ENCODE measurements at places on chromosomes 5 and 9. TPM values are rescaled to one million over a fixed set of nuclear protein-coding genes. Genes with fewer than 3 reads are reported as not detected.

GRCh38 chr5:109034306-109034705 lies 286.6 kb downstream of the FER start:
- no peaks in the 10 kb centered on the region for H3K27me3 ChIP-seq
- H3K27ac ChIP-seq = no peak overlapping the region
- no peak for DNase-seq
- no peaks in the 10 kb centered on the region for H3K4me1 ChIP-seq
- no peak overlapping the region for H3K4me3 ChIP-seq
- no peaks in the 10 kb centered on the region for H3K36me3 ChIP-seq

DNA sequence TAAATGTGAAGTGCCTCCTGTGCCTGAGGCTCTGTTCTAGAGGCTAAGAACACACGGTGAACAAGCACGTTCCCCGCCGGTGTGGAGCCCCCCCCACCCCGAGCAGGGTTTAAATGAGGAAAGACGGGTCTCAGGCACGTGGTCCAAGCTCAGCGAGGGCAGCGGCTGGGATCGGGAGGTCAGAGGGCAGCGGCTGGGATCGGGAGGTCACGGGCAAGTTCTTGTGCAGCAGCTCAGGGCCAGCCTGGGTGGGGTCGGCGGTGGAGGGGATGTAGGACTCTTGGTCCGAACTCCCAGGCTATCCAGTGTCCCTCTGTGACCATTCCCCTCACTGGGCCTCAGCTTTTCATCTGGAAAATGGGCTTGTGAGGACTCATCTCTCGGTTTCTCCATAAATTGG lies 2.7 kb upstream of the GBGT1 start:
- H3K27ac ChIP-seq = no peak overlapping the region
- H3K4me3 ChIP-seq = no peak overlapping the region
- H3K36me3 ChIP-seq = no peaks in the 10 kb centered on the region
- peaks cover 24% of the 10 kb centered on the region for H3K4me1 ChIP-seq
- peaks cover 3% of the 10 kb centered on the region for H3K27me3 ChIP-seq

- no peaks in the 10 kb centered on the region for H3K27me3 ChIP-seq
- no peak overlapping the region for H3K27ac ChIP-seq
- H3K4me1 ChIP-seq = no peaks in the 10 kb centered on the region
- no peaks in the 10 kb centered on the region for H3K36me3 ChIP-seq
Measured at GRCh38 chr5:50564558-50564957, 101.9 kb upstream of the PARP8 start.

DNA sequence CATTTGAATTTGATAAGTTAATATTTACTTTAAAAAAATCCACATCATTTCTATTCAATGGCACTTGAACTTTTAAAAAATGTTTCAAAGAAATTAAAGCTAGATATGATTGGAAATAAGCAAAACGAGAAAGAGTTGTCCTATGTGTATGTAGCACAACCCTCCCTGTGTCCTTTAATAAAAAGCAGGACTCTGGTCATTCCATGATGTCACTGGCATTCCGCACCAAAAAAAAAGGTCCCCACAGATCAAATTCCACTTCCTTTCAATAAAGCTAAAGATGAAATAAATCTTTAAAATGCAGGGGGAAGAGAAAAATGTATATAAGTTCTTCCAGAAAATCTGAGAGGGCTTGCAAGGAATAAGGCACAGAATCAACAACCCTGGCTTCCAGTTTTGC lies 103.8 kb downstream of the EFNA5 start:
- peaks cover 17% of the 10 kb centered on the region for H3K4me1 ChIP-seq
- no peaks in the 10 kb centered on the region for H3K36me3 ChIP-seq
- no peak overlapping the region for H3K4me3 ChIP-seq

DNA sequence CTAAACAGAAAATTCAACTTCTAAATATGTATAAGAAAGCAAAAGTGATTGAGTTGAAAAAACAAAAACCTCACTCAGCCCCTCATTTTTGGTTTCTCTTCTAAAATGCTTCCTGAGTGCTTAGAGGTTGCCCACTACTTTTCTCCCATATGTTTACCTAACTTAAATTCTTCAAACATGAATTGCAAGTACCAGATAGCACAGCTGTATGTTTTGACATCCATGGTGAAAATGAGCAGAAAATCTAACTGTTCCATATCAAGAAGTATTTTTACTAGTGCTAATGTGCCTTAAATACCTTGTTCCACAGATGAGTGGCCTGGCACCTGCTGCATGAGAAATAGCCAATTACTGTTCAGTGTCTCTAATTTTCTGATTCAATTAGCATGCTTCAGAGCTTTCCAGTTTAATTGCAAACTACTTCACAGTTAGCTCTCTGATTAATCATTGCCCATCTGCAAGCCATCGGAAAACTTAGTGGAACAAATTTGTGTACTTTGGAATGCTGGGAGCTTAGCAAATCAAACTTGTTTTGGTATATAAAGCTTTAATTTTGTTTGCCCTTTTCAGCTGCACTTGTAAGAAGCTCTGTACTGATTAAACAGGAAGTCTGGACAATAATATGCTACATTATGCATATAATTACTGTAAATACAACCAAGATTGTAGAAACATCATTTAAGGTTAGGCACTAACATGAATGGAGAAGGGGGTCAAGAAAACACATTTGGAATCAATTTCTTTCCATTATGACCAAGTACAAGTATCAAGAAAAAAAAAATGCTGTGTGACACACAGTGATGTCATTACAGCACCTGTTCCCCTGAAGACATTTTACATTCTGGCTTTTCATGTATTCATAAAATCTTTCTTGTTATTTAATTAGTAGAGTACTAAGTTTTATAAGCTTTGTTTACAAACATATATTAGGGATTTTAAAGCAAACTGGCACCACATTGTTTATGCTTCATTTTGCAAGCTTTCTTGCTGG lies 65.6 kb downstream of the POU5F2 start:
- no peak overlapping the region for H3K4me3 ChIP-seq
- no peaks in the 10 kb centered on the region for H3K4me1 ChIP-seq
- no peak overlapping the region for H3K27ac ChIP-seq
- H3K27me3 ChIP-seq = no peaks in the 10 kb centered on the region
- DNase-seq = no peak

DNA sequence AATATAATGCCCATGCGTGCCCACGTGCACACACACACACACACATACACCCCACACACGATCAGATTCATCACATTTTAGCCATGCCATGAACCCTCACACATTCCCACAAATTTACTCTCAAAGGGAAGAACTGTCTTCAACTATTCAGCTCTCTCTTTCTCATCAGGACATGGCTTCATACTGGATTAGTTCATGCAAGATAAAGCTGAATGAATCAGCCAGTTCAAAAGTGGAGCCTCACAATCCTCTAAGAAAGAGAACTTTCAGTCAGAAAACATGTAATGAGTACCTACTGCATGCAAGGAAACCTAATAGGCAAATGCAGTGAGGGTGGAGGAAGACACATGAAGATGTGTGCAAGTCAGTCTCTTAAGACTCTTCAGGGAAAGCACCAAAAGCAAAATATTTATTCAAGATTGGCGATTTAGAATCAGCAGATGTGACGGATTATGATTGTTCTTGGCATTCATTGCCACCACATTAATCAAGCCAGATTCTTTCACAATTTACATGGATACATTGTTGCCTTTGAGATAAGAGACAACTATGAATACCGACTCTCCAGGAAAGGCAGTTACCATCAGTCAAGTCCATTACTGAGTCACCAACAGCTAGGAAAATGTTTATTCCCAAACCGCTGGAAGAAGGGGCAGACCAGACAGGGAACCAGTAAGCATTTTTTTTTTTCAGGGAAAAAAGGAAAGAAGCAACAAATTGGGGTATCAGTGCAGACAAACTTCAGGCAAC lies 30.3 kb upstream of the PUM3 start:
- H3K4me1 ChIP-seq = no peaks in the 10 kb centered on the region
- no peak overlapping the region for H3K27ac ChIP-seq
- peaks cover 3% of the 10 kb centered on the region for H3K27me3 ChIP-seq
- no peak overlapping the region for H3K4me3 ChIP-seq
- no peaks in the 10 kb centered on the region for H3K36me3 ChIP-seq

The DMRT3 gene
- 0.24 TPM for total RNA-seq
